ENCODE measurements at places on chromosomes 2 and 18.
A peak's percentile ranks its signal among the peaks of the same experiment; 100 is the strongest.

DNA sequence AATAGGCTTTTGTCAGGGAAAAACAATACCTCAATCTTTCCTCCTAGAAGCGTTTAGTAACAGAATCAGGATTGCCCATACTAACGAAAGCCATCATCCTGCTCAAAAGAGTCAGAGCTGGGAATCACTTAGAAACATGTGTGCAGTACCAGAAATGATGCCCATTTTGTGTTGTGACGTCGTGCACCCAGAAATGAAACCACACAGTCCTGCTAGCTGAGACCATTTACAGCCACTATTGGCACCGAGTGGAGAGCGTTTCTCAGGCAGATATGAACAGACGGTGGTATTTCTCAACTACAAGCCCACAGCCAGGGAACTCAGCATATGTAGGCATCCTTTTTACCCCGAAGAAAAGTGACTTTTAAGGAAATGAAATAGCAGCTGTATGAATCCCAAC, 284.3 kb upstream of the LRATD1 start:
- no peak for DNase-seq

- DNase-seq: no peak
Observed at GRCh38 chr2:187566266-187566665, 12.0 kb upstream of the TFPI start.

- no peak for DNase-seq
Observed at GRCh38 chr2:173791502-173791901, 173.7 kb downstream of the SP3 start.

DNA sequence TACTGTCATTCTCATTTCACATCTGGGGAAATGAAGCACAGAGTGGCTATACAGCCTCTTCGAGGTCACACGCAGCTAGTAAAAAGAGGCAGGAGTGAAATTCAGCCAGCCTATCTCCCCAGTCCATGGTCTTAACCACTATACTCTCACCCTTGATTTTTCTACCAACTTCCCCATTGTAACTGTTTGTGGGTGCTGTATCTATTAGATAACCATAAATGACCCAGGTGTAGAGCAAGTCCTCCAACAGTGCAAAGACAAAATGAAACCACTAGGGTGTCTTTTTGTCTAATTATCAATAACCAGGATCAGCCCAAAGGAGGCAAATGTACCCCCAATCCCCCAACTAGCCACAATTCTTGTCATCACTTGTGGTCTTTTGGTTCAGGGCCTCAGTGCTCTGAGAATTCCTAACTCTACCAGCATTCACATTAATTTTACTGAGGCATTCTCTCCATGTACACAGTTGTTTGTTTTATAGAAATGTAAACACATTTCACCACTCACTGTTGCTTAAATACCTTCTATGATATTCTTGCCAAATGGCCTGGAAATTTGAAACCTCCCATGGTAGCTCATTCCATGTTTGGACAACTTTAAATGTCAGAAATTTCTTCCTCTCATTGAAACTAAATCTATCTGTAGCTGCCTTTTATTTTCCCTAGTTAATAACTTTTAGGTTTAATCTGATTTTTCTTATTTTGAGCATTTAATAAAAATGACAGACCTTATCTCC, 58.7 kb downstream of the SLC40A1 start:
- DNase-seq: no peak

DNA sequence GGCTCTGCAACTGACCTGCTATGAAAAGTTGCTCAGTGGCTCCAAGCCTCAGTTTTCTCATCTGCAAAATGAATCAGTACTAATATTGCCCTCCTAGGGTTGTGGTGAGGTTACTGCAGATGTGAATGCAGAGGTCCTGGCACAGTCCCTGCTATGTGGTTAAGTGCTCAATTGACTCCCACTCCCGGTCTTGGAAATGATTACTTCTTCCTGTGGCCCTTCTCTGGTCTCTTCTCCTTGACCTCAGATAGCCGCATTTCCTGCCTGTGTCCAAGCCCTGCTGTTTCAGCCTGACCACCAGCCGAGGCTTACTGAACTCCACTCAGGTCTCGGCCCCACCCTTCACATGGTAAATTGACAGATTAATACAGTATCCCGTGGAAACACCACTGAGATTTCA, 26.3 kb downstream of the CNGA3 start:
- no peak for DNase-seq

DNA sequence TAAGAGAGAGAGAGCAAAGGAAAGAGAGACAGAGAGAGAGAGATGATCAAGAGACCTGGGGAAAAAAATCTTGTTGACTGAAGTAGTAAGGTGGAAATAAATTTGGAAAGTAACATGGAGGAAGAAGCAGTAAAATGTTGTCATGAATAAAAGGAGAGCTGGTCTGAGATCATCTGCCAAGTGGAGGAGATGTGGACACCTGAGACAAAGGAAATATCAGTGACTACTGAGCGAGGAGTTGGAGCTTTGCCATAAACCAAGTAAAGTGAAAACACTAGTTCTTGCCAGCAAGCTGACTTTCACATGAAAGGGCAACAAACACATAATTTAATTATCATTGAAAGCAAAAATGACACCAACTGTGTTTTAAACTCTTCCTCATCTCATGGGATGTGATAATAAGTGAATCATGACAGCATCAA, 49.0 kb upstream of the DSG1 start:
- DNase-seq: no peak

- no peak for DNase-seq
Observed at GRCh38 chr2:29806461-29806860, 114.9 kb downstream of the ALK start.

GRCh38 chr2:42935692-42936671, 143.6 kb upstream of the HAAO start:
- no peak for DNase-seq

DNA sequence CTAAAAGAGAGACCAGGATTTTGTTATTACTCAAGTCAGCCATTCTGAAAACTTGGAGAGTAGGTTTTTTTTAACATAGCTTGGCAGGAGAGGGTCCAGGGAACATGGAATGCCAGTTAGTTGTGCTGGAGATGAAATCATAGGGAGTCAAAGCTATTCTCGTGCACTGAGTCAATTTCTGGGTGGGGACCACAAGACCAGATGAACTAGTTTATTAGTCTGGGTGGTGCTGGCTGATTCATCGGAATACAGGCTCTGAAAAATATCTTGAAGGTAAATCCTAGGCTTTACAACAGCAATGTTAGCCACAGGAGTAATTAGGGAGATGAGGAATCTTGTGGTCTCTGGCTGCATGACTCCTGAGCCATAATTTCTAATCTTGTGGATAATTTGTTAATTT, 921.4 kb downstream of the TRIB2 start:
- no peak for DNase-seq

DNA sequence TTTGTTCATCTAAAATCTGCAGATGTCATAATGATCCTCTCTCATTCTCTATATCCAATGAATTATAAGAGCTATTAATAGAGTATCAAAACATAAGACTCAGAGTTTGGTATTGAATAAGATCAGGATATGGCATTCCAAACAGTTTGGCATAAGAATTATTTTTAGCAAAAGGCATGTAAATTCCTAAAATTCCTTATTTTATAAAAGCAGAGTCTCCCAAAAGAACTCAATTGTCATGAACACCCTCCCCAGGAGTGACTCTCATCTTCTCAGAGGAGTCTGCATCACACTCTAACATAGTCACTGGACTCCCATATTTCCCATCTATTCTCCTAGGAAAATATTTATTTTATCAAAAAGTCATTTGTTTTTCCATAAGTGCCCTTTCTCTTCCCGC, 1710.2 kb upstream of the SLC39A10 start:
- no peak for DNase-seq

- no peak for DNase-seq
Observed at GRCh38 chr18:2894841-2895370, 48.1 kb downstream of the EMILIN2 start.

DNA sequence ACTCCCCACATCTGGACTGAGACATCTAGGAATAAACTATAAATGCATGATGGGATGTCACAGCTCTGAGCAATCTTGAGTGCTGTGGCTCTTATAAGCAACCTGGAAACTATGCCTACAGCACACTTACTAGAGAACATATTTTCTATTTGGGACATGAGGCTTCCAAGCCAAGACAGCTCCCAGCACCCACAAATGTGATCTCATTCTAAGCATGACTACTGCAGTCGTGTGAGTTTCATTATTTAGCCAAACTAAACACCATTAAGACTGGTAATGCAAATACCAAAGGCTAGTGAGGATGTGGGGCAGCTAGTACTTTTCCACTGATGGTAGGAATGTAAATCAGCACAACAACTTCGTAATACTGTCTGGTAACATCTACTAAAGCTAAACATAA, 72.5 kb downstream of the RTTN start:
- DNase-seq: no peak

GRCh38 chr2:74597410-74597809, 42.9 kb downstream of the DOK1 start:
- no peak for DNase-seq

DNA sequence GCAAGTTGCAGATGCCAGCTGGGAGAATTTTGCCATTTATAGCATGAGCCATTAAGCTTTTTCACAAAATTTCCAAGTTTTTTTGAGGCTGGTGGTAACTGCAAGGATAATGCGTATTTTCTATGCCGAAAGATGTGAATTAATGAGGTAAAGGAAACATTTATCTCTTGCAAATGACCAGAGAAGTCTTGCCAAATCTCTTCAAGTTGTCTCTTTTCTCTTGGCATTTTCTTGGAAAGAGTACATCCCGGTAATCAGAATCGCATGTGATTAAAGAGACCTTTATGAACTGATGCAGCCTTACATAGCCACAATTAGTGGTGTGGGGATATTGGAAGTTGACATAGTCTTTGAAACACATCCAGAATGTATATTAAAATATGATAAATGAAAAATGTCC, 136.5 kb upstream of the MMADHC start:
- DNase-seq: no peak

- DNase-seq: no peak
Observed at GRCh38 chr2:238728330-238729260, 119.3 kb upstream of the TWIST2 start.

- no peak for DNase-seq
Observed at GRCh38 chr2:136121204-136121910, 3.4 kb upstream of the CXCR4 start.

DNA sequence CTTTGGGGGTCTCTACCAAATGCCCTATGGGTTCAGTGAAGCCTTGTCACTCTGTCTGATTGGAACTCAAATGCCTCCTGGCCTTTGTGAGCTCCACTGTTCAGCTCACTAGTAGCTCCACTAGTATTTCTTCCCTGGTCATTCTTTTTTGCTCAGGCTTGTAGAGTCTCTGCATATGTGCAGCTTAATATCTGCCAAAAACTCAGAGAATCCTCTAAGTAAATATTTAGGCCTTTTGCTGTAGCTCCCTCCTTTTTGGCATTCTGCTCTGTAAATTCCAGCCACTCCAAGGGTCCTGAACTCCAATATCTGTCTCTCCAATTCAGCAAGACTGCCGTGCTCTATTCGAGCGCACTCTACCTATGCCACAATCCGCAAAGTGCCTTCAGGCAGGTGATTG, 146.5 kb downstream of the MAIP1 start:
- no peak for DNase-seq

- DNase-seq: no peak
Observed at GRCh38 chr2:96617012-96617411, 21.1 kb downstream of the KANSL3 start.

DNA sequence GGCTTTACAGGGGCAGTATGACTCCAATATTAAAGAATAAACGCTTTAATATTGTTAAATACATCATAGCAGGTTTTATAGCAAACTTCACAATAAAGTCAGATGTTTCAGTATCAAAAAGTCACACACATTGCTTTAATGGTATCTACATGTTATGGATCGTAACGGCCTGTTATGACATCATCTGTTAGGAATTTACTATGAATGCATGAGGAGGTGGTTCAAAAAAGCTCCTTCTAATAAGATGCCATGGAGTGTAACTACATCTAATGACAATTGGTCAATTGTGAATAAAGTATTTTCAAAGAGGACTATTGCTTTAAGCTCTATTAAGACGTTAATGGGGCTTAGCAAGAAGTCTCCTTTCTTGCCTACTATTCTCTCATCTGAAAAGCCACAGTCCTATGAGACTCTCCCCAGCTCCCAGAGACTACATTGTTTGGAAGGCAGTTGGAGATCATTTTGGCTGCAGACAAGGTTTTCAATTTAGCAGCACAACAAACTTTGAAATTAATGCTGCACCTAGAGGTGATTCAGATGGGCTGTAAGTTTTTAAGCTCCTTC, 300.7 kb upstream of the MEIS1 start:
- no peak for DNase-seq

- no peak for DNase-seq
Observed at GRCh38 chr2:85187069-85187468, 53.9 kb downstream of the TCF7L1 start.

GRCh38 chr2:221673248-221673647, 101.1 kb upstream of the EPHA4 start:
- DNase-seq: no peak

DNA sequence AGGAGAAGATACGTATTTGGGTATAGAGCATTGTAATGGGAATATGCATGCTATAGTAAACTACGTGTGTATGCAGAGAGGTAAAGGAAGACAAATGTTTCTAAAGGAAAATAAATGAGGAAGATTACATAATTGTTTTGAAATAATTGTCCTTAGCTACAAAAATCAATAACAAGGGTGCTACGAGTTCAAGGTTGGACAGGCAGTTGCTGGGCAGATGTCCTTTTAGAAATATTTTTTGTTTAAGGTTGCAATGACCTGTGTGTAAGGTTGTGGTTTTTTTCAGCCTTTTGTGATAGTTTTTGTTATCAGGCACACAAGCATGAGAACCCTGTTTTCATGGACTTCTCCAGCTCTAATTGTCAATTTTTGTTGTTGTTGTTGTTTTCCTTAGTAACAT, 1304.1 kb upstream of the CHAC2 start:
- no peak for DNase-seq

DNA sequence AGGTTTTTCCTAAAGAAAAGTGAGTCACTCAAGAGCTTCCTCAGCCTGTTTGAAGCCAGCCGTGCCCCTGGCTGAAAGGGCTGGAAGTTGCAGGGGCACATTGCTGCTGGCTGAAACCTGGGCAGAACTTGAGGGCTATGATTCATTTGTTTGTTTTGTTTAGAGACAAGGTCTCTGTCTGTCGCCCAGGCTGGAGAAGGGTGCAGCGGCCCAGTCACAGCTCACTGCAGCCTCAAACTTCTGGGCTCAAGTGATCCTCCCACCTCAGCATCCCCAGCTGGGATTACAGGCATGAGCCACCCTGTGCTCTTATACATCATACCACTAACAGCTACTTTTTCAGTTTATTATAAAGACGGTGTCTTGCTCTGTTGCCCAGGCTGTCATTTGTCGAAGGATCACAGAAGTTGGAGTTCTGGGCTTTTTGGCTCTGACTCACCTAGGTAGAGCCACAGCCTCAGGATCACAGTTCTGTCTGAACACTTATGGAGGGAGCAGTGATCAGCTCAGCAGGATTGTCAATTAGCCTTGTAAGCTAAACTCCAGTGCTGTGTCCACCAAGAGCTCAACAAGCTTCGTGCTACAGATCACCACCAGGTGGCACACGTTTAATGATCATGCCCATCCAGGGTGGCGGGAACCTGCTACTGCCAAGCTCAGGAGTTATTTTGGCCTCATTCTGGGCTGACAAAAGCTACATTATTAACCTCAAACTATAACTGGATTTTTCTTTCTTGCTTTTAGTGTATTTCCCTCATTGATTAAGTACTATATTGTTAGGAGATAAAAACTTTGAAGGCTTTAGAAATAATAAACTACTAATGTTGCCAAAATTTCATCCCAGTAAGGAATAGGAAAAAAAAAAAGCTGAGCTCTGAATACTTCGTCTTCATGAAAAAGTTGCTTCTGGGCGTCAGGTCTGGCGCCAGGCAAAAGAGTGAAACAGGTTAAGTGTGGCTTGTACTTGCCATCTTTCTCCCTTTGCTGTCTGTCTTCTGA, 57.9 kb downstream of the ARHGEF33 start:
- peak; percentile 70 for DNase-seq

GRCh38 chr2:122639711-122640110, 884.3 kb downstream of the TSN start:
- no peak for DNase-seq

- DNase-seq: no peak
Observed at GRCh38 chr2:35963357-35963756, 392.2 kb upstream of the CRIM1 start.

Data from activated naive CD4-positive, alpha-beta T cell treated with anti-CD3 and anti-CD28 coated beads, Interleukin-2, amount 50 U/mL, for 72 hours (primary cell).